ENCODE measurements at places on chromosomes 11 and 22.

DNA sequence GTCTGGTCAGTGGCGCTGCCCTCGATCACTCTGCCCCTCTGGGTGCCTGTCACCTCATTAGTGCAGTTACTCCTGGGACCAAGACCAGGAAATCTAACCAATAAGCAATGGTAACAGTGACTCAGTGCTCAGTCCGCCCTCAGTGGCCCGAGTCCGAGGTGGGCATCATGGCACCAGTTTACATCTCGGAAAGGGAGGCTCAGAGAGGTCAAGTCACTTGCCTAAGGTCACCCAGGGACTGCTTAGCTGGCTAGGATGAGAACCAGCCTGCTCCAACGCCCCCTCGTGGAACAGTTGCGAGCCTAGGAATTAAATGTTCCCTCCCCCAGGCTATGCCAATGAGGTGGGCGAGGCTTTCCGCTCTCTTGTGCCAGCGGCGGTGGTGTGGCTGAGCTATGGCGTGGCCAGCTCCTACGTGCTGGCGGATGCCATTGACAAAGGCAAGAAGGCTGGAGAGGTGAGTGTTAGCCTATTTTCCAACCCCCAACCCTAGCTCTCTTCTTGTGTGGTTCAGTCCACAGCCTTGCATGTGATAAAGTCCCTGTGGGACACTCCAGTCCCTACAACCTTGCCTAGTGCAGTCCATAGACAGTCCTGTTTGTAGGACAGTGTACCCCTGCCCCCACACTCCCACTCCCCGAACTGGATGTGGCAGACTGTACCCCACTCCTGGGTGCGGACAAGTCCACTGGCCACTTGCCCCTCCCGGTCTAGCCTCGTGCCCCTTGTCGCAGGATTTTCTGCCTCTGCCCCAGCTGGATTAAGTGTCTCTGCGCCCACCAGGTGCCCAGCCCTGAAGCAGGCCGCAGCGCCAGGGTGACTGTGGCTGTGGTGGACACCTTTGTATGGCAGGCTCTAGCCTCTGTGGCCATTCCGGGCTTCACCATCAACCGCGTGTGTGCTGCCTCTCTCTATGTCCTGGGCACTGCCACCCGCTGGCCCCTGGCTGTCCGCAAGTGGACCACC, 1.1 kb downstream of the MTFP1 start:
- peak; percentile 83 for DNase-seq

DNA sequence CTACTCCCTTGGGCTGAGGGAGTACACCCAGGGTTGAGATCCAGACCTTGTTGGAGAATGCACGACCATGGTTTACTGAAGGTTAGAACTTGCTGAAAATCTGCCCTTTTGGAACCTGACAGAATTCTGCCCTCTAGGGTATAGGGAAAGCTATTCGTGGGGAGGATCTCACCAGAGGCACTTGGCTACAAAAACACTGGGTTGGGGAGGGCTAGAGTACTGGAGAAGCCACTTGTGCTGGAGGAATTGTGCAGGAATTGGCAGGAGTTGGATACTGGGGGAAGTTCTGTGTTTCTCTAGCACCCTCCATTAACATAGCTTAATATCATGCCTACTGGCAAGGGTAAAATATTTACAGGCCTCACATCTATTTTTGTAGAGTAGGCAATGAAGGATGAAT, 55.8 kb downstream of the PPME1 start:
- no peak for DNase-seq

DNA sequence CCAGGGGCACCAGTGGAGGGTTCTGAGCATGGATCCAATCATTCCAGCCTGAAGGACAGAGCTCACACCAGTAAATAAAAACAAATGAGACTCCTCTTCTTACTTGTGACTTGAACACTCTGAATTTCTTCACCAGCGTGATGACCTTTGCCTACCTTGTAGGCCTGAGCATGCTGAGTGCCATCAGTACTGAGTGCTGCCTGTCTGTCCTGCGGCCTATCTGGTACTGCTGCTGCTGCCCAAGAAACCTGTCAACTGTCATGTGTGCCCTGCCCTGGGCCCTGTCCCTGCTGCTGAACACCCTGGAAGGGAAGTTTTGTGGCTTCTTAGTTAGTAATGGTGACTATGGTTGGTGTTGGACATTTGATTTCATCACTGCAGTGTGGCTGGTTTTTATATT, 23.9 kb downstream of the MRGPRX4 start:
- DNase-seq = no peak

DNA sequence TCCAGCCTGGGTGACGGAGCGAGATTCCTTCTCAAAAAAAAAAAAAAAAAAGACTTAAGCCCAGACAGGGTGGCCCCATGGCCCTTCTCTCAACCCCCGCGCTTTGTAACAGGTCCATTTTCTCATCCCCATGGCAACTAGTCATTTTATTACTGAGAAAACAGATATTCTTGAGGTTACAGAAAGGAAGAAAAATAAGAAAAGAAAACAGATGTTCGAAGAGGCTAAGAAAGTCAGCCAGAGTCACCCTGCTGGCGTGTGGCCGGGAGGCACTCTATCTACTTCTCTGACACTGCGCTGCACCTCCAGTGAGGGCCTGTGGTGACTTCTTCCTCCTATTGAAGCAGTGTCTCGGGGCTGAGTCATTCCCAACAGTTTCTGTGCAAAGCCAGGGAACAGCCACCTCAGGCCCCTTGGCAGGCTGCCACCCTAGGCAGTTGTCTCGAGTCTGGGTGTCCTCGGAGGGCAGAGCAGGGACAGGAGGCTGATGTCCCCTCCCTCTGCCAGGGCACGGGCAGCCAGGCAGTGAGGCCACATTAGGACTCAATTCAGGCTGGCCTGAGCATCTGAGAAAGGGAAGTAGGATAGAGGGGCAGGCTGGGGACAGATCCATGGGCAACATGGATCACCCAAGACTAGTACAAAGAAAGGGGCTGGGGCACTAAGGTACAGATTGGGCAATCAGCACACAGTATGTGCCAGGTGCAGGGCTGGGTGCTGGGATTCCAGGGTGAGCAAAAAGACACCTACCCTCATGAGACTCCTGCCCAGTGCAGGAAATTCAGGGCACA, 16.4 kb upstream of the SYVN1 start:
- peak; percentile 94 for DNase-seq

DNA sequence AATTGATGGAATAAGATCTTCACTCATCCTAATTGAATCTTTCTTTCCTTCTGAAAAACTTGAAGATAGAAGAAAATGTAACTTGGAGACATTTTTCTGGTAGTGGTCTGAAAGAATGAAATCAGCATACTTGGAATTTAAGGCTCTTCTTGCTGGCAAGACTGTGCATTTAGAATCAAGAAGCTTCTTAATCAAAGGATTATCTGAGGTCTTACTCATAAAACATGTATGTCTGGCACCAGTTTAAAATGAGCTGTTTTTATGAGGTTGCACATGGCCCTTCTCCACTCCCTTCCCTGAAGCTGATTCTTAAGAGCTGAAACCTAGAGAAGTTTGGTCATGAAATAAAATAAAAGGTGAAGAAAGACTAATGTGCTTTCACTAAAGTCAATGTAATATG, 77.3 kb downstream of the ARHGEF12 start:
- peak; percentile 34 for DNase-seq

DNA sequence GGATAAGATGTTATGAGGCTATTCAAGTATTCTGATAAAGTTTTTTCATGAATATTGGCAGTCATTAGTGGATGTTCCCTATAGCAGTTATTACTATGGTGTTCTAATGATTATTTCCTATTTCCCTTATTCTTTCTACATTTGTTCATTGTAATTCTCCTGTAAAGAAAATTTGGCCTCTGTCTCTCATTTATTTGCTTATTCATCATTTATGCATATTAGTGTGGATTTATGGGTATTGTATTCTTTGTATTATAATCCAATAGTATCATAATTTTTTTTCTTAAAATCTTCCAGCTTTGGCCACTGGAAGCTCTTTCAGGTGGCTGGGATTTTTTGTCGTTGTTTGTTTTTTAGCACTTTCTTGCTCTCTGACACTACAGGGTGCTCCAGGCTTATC, 47.3 kb downstream of the JAM3 start:
- no peak for DNase-seq
